Left lung (tissue), 14 donors: ENCODE measurements at places on chromosomes 2 and 18. TPM values are rescaled to one million over a fixed set of nuclear protein-coding genes. Genes with fewer than 3 reads are reported as not detected.

The FECH gene
- total RNA-seq = 27.9 TPM

DNA sequence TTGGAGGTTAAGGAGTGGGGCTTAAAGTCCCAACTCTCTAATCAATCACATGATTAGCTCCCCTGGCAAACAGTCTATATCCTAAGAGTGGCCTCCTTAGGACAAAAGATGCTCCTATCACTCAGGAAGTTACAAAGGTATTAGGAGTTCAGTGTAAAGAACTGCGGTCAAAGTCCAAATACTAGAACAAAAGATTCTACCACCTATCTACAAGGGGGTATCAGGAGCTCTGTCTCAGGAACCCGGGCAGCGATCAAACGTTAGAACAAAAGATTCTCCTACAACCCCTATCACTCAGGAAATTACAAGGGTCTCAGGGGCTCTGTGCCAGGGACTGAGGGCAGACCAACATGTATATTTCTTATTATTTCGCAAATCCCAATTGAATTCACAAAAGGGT is 58.0 kb downstream of the DTNB start:
- H3K36me3 ChIP-seq = no peaks in the 10 kb centered on the region
- no peaks in the 10 kb centered on the region for H3K27me3 ChIP-seq
- H3K4me3 ChIP-seq = no peak overlapping the region
- DNase-seq = no peak
- no peak overlapping the region for H3K27ac ChIP-seq
- H3K4me1 ChIP-seq = no peaks in the 10 kb centered on the region

GRCh38 chr2:224085246-224085645 is 46.2 kb upstream of the SERPINE2 start:
- H3K27ac ChIP-seq = no peak overlapping the region
- no peaks in the 10 kb centered on the region for H3K4me1 ChIP-seq
- DNase-seq = no peak

The KCNE4 gene
- 5.9 TPM for total RNA-seq

- H3K4me3 ChIP-seq = no peak overlapping the region
- no peak overlapping the region for H3K27ac ChIP-seq
- H3K4me1 ChIP-seq = no peaks in the 10 kb centered on the region
- H3K27me3 ChIP-seq = no peaks in the 10 kb centered on the region
Observed at GRCh38 chr2:75424936-75425619, 135.7 kb downstream of the EVA1A start.

DNA sequence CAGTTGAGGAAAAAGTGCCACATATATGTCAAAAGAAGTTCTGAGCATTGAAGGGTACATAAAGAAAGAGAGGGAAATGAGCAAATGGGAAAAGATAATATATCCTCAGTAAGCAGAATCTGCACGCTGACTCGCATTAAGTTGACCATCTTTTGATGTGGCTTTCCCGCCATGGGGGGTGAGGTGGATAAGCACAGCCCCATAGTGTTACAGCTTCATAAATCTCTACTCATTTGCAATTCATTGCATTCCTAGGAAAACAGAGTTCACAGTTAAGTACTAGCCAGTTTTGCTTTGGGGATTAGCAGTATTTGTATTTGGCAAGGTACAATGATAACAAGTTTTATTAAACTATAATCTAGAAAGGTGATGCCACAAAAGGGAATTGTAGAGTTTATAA is 814.2 kb downstream of the LRP1B start:
- no peak for DNase-seq
- H3K4me3 ChIP-seq = no peak overlapping the region

GRCh38 chr2:65021709-65022108 is 32.5 kb downstream of the SLC1A4 start:
- H3K4me1 ChIP-seq = peaks cover 28% of the 10 kb centered on the region
- DNase-seq = no peak
- H3K27ac ChIP-seq = no peak overlapping the region
